ENCODE measurements at places on chromosomes 16 and 17.

DNA sequence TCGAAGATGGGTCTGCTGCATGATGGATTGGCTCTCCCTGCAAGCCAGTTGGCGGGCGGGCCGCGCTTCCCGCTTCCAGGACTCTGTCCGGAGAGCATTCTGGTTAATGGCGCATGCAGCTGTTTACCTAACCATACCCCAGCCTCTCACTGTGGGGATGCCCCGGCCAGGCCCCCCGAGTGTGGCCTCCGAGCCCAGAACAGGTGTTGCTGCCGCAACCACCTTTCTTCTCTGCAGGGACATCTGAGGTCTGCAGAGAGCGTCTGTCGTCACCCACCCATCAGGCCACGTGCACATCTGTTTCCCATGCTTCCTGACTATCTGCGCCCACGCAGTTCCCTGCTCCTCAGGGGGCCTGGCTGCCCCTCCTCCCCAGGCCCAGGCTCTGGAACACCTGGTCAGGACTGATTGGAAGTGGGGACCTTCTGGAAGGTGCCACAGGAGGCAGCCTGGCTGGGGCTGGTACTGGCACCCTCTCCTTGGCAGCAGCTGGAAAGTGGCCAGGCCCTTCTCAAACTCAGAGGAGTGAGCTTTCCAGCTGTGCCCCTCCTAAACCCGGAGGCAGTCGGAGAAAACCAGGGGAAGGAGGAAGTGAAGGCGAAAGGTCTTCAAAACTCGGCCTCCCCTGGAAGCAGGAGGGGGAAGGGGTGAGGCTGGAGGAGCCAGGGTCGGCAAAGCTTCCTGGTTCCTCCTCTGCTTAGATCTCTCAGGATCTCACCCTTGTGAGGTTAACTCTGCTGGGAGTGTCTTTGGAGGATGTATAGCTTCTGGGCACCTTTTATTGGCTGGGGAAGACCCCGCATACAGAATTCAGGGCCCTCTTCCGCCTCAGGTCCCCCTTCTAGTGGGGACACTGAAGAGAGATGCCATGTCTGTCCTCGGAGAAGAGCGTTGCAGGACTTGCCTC is 64.5 kb upstream of the CIBAR2 start:
- DNase-seq: no peak

GRCh38 chr17:79082311-79083190 is 7.9 kb downstream of the ENGASE start:
- DNase-seq: peak; percentile 51

DNA sequence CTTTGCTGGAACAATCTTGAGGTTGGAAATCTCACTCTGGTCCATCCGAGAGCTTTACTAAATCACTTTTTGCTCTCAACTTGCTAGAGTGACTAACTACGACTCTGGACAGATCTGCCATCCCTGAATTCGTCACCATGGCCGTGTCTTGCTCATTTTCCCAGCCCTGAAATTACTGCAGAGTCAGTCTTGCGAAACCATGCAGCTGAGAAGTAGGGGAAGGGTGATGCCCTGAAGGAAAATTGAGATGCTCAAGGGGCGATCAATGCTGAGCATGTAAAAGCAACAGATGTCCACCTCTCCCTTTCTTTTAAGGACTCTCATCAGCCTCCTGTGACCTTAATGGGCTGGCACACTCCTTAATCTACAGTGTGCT is 18.8 kb downstream of the PCTP start:
- no peak for DNase-seq

DNA sequence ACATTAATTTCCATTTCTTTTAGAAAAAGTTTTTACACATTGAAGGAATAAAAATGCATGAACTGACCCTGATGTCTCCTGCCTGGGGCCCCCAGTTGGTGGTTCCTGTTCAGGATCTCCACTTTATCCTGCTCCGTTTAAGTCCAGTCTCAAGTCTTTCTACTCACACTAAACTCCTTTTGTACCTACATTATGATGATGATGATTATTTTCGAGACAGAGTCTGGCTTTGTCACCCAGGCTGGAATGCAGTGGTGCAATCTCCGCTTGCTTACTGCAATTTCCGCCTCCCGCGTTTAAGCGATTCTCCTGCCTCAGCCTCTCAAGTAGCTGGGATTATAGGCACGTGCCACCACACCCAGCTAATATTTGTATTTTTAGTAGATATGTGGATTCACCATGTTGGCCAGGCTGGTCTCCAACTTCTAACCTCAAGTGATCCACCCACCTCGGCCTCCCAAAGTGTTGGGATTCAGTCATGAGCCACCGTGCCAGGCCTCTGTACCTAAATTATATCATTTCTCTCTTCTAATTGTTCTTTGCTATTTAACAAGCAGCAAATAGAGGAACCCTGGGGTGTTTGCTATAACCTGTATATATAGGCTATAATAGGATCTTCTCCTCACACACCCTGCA is 2.2 kb upstream of the FOXK2 start:
- DNase-seq: no peak

GRCh38 chr17:77391668-77392375 is 251.1 kb downstream of the SEC14L1 start:
- no peak for DNase-seq

- DNase-seq: peak; percentile 100
These were observed at the start of the genes CENPN and CMC2 for GRCh38 chr16:81006813-81007695. TSS of gene CENPN (plus strand) at chr16:81007214. CDS start at chr16:81011940, 4,726 bp downstream. TSS of gene CMC2 (minus strand) at chr16:81006885. CDS start at chr16:80997394, 9,491 bp downstream.

All from SK-N-DZ (cell line).